ENCODE measurements at places on chromosomes 1 and 21.
A peak's percentile ranks its signal among the peaks of the same experiment; 100 is the strongest.

GRCh38 chr1:36231191-36231590 lies 6.9 kb downstream of the THRAP3 start:
- no peak for DNase-seq

- no peak for DNase-seq
Observed at GRCh38 chr1:115331558-115332331, 6.3 kb downstream of the NGF start.

DNA sequence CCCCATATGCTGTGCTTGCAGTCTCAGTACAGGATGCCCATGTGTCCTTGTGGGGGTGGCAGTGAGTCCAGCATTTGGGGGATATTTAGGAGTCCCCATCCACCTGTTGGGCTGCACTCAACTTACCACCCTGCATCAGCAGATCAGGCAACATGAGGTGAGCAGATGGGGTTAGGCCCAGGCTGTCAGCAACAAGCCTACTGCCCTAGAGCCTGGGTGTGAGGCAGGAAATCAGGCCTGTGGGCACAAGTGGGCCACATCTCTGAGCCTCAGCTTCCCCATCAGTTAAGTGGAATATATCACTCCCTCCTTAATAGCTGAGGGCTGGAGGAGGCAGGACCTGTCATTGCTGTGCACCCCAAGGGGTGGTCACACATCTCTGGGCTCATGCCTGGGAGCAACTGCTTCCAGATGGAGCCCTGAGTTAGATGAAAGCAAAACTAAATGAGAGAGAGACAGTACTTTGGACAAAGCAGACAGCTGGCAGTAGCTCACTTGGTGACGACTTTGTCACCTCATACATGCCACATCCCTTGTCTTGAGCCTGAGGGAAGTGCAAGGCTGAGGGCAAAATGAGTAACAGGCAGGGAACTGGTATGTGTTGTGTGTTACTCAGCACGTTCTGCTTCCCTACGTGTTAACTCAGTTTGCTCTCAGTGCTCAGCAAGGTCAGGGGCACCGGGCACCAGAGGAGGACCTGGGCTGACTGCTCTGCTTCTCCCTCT lies 48.4 kb downstream of the TRIM11 start:
- DNase-seq, result no peak

- DNase-seq, result no peak
Observed at GRCh38 chr1:107789817-107790524, 175.0 kb downstream of the VAV3 start.

- DNase-seq, result no peak
Observed at GRCh38 chr1:118788463-118788862, 199.7 kb downstream of the TBX15 start.

- no peak for DNase-seq
Observed at GRCh38 chr21:45535341-45536081, 6.7 kb downstream of the SLC19A1 start.

GRCh38 chr1:11929849-11930248 lies 3.6 kb upstream of the KIAA2013 start:
- DNase-seq, result no peak

DNA sequence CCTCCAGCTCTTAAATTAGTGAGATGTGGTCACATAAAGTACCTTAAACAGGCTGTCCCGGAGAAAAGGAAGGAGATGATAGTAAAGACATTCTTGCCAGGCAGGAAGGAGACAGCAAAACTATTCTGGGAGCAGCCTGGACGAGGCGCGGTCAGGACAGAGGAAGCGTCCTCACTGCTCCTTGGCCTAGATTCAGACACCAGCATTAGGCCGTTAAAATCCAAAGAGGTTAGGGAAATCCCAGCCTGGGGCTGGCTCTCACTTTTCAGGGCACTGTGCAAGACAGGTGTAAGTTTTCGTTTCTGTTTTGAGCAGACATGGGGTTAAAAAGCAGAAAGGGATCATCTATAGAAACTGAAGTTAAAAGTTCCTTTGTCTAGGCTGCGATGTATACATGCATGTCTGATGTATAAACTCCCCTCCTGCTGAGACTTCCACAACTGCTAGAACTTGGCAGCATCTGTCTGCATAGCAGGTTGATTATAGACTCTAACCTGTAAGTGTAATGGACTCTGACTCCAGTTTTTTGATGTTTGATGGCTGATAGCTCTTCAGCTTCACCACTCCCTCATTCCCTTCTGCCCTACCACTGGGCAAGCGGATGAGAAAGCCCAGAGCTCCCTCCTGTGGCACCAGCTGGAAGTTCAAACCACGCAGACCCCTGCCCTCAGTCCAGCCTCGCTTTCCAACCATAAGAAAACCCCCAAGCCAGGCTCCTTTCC lies 21.5 kb downstream of the STPG1 start:
- peak; percentile 59 for DNase-seq

GRCh38 chr1:2791027-2791760 lies 10.3 kb downstream of the TTC34 start:
- no peak for DNase-seq

DNA sequence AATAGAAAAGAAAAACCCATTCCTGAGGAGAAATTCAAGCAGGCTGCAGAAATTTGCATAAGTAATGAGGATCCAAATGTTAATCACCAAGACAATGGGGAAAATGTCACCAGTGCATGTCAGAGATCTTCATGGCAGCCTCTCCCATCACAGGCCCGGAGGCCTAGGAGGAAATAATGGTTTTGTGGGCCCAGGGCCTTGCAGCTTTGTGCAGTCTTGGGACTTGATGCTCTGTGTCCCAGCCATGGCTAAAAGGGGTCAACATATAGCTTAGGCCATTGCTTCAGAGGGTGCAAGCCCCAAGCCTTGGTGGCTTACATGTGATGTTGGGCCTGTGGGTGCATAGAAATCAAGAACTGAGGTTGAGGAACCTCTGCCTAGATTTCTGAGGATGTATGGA lies 22.7 kb downstream of the RAB3GAP2 start:
- peak; percentile 18 for DNase-seq

DNA sequence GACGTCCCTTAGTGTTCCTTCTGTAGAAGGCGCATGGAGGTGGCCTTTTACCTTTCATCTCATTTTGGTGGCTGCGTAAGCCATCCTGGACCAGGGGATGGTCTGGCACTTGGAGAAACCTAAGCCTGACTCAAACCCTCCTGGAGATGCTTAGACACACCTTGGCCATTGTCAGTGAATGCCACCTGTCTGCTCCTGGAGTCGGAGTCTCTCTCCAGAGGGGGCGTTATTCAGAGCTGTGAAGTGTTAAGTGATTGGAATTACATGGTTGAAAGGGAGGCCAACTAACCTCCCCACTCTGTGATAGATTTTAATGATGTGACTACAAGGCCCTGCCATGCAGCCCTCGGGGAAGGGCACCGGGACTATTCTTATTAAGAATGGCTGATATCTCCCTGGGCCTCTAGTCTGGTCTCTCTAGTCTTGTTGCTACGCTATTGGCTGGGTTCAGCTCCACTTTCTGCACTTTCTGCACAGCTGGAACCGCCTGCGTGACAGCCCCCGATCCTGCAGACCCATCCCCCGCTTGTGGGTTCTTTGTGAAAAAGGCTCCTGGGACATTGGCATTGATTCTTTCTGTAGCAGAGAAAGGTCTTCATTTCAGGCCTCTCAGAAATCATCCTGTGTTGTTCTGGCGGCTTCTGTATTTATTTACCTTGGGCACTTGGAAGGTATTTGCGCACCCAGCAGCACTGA lies 4.2 kb downstream of the RASSF5 start:
- no peak for DNase-seq

DNA sequence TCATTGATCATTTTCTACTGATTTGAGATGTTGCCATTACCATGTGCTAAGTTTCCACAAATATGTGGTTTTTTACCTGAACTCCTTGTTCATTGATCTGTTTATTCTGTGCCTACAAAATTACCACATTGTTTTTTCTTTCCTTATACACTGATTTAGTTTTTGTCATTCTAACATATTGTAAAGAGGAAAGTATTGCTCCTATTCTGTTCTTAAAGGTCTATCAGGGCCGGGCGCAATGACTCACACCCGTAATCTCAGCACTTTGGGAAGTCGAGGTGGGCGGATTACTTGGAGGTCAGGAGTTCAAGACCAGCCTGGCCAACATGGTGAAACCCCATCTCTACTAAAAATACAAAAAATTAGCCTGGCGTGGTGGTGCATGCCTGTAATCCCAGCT lies 75.1 kb downstream of the CAMTA1 start:
- no peak for DNase-seq

DNA sequence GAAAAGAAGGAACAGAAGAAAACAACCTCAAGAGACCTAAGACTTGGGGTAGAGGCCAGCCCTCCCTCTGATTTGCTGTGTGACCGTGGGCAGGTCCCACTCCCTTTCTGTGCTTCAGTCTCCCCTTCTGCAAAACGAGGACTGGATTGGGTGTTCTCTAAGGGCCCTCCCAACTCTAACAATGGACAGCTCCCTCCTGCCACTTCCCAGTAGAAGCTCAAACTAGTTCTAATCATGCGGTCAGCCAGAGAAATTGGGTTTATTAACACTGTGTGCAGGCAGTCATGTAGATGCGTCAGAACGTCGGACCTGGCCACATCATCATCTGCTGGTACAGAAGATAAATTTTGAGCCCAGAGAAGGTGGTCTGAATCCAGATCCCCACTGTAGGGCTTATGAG lies 1.6 kb upstream of the PADI4 start:
- DNase-seq, result no peak

GRCh38 chr1:1361982-1362423 lies 3.6 kb upstream of the MXRA8 start:
- no peak for DNase-seq
